ENCODE measurements at places on chromosomes 12 and 14.
A peak's percentile ranks its signal among the peaks of the same experiment; 100 is the strongest.

DNA sequence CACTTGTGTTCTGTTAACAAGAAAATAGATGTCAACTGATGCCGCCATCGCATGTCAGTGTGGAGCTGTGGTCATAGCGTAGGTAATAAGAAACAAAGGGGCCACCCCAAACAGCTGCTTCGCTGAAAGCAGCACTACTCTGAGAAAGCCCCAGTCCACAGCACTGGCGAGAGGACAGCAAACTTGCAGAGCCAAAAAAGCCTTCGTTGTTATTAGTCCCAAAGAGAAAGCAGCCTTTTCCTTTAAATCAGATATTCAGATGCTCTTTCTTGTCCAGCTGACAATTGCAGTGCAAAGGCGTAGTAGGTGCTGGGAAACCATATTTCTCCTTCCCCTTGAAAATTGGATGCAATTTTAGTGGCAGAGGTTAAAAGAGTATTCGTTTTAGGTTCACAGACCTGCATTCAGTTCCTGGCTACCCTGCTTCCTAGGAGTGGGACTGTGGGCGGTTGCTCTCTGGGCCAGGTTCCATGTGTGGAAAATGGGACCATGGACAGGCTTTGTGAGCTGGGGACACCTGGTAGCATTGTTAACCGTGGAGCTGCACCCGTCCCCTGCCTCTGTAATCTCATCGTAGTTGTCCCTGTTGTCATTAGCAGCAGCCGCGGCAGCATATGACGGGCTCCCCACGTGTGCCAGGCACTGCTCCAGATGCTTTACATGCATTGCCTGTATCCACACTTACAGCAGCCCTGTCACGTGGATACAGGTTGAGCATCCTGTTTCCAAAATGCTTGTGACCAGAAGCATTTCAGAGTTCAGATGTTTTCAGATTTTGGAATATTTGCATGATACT lies 54.2 kb downstream of the ELK3 start:
- no peak for DNase-seq

GRCh38 chr14:37087520-37087919 lies 84.9 kb downstream of the SLC25A21 start:
- no peak for DNase-seq

GRCh38 chr12:99746538-99746937 lies 99.0 kb downstream of the GARIN6 start:
- no peak for DNase-seq

- DNase-seq, result no peak
Measured at GRCh38 chr14:42172304-42172703, 565.6 kb downstream of the LRFN5 start.

GRCh38 chr12:46386360-46386867 lies 13.8 kb upstream of the SLC38A2 start:
- no peak for DNase-seq

DNA sequence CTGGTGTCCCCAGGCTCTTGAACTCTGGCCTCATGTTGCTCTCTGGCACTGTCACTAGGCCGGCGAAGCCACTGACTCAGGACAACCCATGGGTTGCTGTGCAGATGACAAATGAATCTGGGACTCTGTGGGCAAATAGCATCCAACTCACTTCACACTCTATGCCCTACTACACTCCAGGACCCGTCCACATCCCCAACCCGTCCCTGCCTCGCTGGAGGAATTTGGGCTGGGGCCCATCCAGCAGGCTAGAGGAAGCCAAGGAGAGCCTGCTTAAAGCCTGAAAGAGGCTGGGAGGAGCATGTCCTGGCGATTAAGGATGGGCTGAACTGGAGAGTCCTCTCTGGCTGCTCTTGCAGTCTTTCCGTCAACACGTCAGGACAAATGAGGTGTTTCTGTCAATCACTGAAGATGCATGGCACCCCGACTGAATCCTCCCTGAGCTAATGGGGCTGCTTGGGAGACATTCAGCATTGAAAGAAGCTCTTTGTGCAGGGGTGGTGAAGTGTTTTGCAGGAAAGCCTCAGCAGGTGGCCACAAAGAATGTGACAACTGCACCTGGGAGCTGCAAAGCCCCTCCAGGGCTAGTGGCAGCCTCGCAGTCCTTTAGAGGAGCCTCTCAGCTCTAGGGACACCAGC lies 71.7 kb downstream of the ANO2 start:
- DNase-seq, result no peak

GRCh38 chr14:37595809-37596621 lies 586 bp downstream of the TTC6 start:
- DNase-seq, result no peak

- no peak for DNase-seq
Measured at GRCh38 chr14:24461336-24461735, 18.8 kb upstream of the SDR39U1 start.

DNA sequence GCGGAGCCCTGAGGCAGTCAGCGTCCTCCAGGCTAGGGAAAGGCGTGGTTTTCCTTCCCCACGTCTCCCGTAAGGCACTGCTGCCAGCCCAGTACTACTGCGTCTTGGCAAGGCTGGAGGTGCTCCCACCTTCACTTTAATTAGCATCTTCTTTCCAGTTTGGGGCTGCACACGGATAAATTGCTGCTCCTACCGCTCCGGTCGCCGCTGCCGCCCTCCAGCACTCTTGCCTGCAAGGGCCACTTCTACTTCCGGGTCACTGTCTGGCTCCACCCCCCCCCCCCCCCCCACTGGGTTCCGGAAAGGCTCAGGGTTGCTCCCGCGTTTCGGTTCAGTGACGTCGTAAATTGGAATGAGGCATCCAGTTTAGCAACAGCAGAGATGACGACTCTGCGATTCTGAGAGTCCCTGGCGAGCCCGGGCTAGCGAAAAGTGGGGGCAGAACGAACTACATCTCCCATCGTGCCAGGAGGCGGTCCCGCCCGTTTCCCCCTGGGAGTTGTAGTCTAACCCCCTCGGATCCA lies at the start of gene NEDD8:
Gene NEDD8, minus strand, starts transcription at position 247 of the 524 bp plus-strand sequence. Its CDS starts 100 bp downstream, at position 147.
- DNase-seq, result peak; percentile 94

GRCh38 chr14:22271838-22272799 lies 316.9 kb downstream of the DAD1 start:
- no peak for DNase-seq

DNA sequence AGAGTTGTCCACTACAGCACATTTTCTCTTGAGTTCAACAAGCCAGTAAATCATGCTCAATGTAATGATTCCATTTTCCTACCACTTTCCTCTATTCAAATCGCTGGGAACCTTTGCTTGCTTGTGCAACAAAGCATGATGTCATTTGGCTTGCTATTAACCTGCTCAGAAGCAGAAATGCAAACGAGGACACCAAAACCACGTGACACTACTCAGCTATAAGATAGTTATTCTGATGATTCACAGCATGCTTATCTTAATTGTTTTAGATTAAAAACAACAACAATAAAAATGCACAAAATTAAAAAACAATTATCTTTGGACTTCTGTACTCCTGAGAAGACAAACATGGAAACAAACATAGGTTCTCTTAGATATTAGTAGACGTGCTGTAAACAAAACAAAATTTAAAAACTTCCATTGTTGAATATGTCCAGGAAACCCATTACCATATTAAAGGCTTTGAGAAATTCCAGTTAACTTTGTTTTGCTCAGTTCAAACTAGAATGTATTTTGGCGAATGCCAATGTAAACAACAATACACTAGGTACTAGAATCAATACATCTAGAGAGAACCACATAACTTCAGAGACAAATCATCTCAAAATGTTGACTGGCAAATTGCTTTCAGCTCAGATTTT lies 77.5 kb upstream of the KRAS start:
- DNase-seq, result no peak

DNA sequence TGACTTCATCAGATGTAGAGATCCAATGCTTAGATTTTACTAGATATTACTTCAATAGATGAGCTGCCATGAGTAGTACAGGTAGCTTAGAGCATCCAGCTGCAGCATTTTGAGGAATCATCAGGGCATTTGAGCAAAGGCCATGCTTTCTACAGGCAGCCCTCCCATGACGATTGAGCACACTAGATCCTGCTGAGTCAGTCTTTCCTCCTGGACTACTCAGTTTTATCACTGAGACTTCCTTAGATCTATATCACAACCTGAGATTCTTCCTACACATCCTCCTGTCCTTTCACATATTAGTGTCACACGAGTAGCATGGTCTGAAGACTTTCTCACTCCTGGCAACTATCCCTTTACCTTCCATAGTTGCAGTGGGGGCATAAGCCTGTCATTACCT lies 1401.8 kb downstream of the FSCB start:
- DNase-seq, result no peak

- DNase-seq, result no peak
Measured at GRCh38 chr14:89299587-89299986, 117.4 kb downstream of the FOXN3 start.

DNA sequence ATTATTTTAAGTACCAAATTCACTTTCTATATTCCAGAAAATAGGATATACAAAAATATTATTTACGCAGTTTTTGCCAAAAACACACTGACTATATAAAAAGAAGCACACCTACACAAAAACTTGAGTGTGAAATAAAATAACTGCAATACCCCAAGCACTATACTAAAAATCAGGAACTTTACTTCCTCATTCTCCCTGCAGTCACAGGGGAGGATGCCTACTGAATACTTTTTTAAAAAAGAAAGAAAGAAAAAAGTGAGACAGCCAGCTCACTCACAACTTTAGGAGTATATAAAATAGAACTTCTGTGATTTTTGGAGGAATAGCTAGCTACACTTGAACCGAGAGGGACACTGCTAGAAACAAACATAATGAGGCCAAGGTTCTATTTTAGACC lies 12.2 kb downstream of the RPS6KA5 start:
- no peak for DNase-seq

- DNase-seq, result peak; percentile 35
Measured at GRCh38 chr14:78254911-78255461, 84.8 kb downstream of the NRXN3 start.

- DNase-seq, result no peak
Measured at GRCh38 chr12:44873898-44874297, 2.2 kb downstream of the NELL2 start.

DNA sequence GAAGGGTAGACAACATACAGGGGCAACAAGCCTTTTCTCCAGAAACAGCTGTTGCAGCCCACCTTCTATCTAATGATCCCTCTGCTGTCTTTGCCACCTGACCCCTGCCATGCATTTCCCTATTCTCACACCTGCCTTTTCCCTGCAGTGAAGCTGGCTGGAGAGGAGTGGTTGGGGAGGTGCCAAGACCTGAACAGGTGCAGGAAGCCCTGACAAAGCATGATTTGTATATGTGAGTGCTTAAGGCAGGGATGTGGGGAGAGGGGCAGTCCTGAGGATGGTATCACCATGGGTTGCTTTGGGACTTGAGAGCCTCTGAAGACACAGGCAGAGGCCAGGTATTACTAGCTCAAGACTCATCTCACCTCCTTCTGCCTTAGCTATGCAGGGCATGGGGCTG lies 2.9 kb upstream of the PFDN5 start:
- DNase-seq, result no peak

- DNase-seq, result no peak
Measured at GRCh38 chr14:22735096-22735495, 31.4 kb upstream of the OXA1L start.

DNA sequence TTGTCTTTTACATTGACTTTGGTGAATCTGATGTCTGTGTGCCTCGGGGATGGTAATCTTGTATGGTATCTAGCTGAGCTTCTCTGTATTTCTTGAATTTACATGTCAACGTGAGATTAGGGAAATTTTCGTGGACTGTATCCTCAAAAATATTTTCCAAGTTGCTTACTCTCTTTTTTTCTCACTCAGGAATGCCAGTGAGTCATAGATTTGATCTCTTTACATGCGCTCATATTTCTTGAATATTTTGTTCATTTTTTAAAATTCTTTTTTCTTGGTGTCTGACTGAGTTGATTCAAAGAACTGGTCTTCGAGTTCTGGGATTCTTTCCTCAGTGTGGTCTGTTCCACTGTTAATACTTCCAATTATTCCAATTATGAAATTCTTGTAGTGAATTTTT lies 207.7 kb downstream of the RAD51B start:
- DNase-seq, result no peak

DNA sequence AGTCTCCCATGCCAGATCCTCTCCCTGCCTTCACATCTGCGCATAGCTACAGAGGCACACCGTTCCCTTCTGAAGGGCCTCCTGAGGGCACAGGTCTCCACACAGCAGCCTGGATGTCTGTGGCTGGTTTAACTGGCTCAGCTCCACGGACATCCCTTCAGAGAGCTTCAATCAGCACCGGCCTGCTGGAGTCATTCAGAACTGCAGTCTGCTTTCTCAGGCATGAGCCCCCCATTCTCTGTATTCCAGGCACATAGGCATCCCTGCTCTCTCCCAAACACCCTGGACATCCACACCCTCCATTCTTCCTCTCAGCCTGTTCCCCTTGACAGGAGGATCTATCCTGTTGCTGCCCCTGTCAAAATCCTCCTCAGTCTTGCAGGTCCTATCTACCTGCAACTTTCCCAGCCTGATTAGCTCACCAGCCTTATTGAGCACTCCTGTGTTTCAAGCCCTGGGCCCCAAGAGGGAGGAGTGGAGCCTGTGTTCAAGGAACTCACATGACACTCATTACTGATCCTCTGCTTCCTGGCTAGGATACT lies 2.9 kb upstream of the DHRS2 start:
- DNase-seq, result peak; percentile 52

DNA sequence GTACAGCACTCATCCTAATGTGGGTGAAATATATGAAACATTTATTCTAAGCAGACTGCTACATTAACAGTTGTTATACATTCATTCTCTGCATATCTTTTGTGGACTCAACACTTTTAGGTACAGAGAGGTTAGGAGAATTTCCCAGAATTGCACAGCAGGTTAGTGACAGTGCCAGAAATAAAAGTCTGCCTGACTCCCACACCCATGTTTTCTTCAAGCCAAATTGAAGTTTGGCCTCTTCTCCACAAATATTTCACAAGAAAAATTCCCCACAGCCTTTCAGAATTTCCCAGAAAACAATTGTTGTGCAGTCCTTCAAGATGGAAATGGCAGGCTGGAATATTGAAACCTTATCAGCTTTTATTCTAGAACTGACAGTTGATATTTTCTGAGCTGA lies 464.8 kb downstream of the RAD51B start:
- no peak for DNase-seq

DNA sequence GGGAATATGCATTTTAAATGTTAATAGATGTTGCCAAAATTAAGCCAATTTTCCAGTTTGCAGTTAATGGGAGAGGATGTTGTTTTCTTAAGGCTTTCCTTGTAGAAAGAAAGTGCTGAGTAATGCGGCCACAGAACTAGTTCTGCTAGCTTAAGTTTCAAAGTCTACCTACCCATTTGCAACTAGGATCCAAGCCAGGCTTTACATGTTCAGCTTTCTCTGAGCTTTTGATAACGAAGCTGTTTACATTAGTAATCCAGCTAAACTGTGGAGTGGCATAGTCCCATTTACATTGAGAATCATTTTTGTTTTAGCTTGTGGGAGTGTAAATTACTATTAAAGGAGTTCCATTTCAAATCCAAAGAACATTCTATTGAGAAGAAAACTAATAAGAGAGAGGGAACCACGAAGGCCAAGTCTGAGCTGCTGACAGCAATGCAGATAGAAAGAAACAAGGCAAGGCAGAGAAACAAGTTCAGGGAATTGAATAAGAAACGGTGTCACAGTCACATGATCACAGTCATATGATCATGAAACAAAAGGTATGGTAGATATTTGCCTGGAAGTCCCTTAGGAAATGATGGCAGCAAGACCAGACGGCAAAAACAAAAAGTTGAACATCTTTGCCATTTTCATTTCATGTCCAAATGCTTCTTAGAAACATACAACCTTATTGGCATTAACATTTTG lies 274.9 kb downstream of the PAWR start:
- DNase-seq, result no peak
